ENCODE measurements at places on chromosomes 7 and 10. TPM values are rescaled to one million over a fixed set of nuclear protein-coding genes. Genes with fewer than 3 reads are reported as not detected.

DNA sequence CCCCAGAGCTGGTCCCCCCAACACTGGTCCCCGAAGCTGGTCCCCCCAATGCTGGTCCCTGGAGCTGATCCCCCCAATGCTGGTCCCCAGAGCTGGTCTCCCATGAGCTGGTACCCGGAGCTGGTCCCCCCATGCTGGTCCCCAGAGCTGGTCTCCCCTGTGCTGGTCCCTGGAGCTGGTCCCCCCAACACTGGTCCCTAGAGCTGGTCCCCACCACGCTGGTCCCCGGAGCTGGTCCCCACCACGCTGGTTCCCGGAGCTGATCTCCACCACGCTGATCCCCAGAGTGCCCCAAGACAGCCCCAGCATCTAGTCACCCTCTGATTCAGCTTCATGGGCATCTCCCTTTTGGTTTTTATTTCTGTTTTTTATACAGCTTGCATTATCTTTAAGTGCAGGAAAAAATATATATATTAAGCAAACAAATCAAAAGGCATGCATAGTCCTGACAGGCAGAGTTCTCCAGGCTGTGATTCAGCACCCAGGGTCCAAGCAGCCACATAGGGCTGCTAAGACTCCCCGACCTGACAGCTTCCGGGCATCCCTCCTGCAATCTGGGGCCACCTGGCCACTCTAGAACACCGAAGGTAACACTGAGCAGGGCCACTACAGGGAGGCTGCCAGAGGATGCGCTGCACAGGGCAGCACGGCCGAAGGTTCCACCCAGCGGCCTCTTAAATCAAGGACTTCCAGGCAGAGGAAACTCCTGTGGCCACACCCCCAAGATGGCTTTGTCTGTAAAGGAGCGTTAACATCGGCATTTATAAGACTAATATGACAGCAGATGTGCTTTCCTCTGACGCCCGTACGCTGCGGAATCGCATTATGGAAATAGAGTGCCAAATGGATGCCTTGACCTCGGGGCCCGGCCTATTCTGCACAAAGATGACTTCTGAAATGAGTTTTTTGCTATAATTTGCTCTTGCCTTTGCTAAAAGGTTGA is 215.0 kb downstream of the PTPRN2 start:
- no peak for DNase-seq

GRCh38 chr7:11570922-11571550 is 261.0 kb downstream of the THSD7A start:
- DNase-seq, result no peak

CCZ1 gene
- 80.1 TPM for total RNA-seq

DNA sequence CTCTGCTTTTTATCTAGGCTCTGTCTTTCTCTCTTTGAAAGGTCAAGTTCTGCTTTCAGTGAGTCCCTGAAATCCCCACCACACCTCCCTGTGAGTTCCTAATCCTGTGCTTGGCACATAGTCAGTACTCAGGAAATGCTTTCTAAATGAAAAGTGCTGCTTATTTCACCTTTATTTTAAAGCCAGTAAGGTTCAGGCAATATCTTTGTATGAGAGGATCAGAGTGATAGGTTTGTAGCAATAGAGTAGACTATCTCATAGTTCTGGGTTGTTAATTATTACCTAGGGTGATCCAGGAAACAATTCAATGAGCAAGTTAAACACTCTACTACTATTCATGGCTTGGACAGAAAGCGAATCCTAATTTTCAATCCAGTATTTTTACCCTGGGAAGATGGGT is 7.4 kb upstream of the LAMB1 start:
- no peak for DNase-seq

LRRC18 gene
- total RNA-seq, result not detected

GRCh38 chr10:131556897-131557495 is 245.5 kb upstream of the TCERG1L start:
- DNase-seq, result no peak

PPP1R17 gene
- not detected for total RNA-seq

DNA sequence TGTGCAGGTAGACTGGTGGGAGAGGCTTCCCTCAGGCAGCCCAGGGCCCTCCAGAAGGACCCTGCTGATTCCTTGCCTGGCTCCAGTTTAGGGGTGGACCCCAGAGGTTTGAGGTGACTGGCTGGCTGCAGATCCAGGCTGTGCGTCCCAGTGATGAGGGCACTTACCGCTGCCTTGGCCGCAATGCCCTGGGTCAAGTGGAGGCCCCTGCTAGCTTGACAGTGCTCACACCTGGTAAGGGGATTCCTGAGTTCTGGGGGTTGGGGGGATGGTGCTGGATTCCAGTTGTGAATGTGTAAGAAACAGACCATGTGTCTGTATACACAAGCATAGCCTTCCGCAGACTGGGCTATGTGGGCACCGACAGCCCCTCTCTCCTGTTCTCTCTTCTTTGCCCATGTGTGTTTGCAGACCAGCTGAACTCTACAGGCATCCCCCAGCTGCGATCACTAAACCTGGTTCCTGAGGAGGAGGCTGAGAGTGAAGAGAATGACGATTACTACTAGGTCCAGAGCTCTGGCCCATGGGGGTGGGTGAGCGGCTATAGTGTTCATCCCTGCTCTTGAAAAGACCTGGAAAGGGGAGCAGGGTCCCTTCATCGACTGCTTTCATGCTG is 2.7 kb downstream of the KAZALD1 start:
- DNase-seq, result no peak

PRLHR gene
- not detected for total RNA-seq

DNA sequence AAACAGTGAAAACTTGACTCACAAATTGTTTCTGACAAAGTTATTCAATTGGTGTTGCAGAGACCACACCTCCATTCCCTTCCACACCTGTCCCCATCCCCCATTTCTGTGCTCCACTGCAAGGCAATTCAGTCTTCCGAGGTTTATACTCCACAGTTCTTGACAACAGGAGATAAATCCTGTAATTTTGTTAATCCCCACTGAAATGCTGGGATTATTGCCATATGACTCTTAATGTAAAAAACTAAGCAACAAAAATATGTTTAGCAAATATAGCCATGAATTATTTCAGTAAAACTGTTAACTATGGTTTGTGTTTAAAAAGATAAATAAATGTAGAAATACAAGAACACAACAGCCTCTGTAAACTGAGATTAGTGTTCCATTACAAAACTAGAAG is 170.1 kb upstream of the SEMA3D start:
- no peak for DNase-seq

DNA sequence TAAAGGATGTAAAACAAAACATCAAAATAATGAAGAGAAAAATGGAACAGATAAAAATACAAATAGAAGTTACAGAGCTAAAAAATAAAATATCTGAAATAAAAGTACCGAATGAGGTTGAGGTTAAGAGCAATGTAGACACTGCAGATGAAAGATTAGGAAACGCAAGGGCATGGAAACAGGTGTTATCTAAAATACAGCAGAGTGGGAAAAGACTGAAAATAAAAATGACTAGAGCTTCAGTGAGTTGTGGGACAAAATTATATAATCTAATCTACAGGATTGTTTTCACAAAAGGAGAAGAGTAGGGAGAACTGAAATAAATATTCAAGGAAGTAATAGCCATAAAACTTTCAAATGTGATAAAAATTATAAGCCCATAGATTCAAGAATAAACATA is 123.8 kb downstream of the PTEN start:
- no peak for DNase-seq

DNA sequence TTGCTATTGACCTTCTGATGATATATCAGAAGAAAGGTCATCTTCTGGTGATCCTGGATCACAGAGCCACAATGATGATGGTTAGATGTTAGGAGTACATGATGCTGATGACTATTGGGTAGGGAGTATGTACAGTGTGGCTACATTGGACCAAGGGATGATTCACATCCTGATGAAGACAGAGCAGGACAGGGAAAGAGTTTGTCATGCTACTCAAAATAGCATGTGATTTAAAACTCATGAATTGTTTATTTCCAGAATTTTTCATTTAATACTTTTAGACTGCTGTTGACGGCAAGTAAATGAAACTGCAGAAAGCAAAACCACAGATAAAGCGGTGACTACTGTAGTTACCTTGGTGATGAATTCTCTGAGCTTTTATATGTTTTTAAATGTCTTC is 397.3 kb downstream of the PPP1R3A start:
- DNase-seq, result no peak

GRCh38 chr10:95579835-95580535 is 18.8 kb upstream of the SORBS1 start:
- DNase-seq, result no peak

- DNase-seq, result no peak
These were observed 21.0 kb upstream of the TSPAN14 start for GRCh38 chr10:80433134-80433533.

RAB19 gene
- not detected for total RNA-seq

DNA sequence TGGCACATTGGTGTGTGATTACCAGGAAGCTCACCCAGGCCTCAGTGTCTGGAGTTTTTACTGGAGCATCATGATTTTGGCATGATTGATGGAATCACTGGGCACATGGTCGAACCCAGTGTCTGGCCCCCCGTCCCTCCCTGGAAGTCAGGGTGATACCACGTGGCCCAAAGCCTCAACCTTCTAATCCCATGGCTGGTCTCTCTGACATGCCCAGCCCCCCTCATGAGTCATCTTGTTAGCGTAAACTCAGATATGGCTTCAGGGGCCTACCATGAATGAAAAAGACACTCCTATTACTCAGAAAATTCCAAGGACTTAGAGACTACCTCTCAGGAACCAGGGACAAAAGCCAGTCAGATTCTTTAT is 109.3 kb downstream of the GRK5 start:
- peak; percentile 92 for DNase-seq

DNA sequence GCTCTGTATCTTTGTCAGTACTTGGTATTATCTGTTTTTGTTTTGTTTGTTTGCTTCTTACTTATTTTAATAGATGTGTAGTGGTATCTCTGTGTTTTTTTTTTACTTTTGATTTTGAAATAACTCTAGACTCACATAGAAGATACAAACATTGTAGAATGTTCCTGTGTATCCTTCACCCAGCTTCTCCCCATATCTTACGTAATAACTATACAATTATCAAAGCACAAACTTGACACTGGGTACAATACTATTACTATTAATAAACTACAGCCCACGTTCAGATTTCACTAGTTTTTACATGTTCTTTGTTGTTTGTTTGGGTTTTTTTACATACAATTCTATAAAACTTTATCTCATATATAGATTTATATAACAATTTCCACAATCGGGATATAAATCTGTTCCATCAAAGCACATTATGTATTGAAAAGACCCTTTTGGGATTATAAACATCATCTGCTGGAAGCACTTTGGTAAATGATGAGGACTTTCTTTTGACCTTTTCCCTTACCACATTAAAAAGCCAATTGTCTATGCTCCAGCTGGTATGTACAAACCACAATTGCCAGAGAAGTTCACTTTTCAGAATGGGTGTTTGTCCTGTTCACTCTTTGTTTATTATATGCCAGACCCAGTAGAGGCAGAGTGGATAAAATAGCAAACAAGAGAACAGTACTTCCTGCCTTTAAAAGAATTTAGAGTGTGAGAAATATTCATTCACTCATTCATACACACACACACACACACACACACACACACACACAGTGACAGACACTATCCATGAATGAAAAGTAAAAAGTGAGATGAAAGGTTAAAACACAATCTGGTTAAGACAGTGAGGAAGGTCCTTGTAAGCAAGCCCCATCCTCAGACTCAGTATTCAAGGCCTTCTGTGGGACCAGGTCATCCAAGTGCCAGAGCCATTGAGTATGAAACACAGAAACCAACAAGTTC is 113.0 kb downstream of the SGMS1 start:
- peak; percentile 79 for DNase-seq

RSPH10B2 gene
- not detected for total RNA-seq

- DNase-seq, result no peak
These were observed 162.9 kb downstream of the CREB5 start for GRCh38 chr7:28575241-28575643.

GRCh38 chr7:132950725-132951124 is 131.2 kb downstream of the CHCHD3 start:
- no peak for DNase-seq

TAC1 gene
- total RNA-seq, result not detected

- DNase-seq, result no peak
These were observed 60.9 kb downstream of the SPOCK2 start for GRCh38 chr10:72027498-72027897.

KIAA1549 gene
- 0.95 TPM for total RNA-seq

DNA sequence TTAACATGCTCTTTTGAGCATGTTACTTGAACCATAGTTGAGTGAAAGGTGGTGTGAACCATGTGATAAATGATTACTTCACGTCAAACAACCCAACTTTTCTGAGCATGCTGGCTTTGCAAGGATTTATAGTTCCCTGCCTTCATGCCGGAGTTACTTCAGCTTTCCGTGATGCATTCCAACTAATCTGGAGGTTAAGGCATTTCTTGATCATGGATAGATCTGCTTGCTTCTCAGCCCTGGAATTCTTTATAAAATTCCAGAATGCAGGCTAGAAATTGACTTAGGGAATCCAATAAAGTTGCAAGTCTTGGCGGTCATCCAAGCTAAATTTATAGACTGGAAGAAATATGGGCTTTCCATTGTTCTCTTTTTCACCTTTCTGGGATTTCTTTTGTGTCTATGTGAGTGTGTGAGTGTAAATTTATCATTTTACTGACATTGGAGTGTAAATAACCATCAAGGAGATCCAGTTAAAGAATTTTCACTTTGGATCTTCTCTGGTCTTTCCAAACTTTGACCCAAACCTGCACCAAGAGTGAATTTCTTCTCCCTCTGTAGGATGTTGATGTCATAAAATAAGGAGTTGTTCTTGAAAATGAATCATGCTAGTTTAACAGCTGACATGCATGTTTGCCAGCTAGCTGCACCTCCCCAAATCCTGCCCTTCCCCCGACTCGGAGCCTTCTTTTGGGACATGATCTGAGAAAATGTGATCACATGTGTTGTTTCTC is 289.0 kb downstream of the TWIST1 start:
- DNase-seq, result no peak

SYT15 gene
- 5.2 TPM for total RNA-seq

All from SJSA1 (cell line).